ENCODE measurements at places on chromosomes 12 and 14.

GRCh38 chr12:7152818-7153217 lies 22.6 kb downstream of the CLSTN3 start:
- DNase-seq = no peak

GRCh38 chr14:100443603-100444002 lies 120.5 kb downstream of the SLC25A47 start:
- no peak for DNase-seq

DNA sequence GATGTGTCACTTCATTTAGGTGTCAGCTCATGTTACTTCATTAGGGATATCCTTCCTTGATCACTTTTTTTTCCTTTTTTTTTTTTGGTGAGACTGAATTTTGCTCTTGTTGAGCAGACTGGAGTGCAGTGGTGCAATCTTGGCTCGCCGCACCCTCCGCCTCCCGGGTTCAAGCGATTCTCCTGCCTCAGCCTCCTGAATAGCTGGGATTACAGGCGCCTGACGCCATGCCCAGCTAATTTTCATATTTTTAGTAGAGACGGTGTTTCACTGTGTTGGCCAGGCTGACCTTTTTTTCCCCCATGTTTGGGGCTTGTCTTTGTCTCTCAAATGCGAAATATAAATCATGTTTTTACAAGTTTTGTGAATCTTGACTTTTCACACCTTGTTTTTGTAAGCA lies 9.6 kb upstream of the AACS start:
- no peak for DNase-seq

DNA sequence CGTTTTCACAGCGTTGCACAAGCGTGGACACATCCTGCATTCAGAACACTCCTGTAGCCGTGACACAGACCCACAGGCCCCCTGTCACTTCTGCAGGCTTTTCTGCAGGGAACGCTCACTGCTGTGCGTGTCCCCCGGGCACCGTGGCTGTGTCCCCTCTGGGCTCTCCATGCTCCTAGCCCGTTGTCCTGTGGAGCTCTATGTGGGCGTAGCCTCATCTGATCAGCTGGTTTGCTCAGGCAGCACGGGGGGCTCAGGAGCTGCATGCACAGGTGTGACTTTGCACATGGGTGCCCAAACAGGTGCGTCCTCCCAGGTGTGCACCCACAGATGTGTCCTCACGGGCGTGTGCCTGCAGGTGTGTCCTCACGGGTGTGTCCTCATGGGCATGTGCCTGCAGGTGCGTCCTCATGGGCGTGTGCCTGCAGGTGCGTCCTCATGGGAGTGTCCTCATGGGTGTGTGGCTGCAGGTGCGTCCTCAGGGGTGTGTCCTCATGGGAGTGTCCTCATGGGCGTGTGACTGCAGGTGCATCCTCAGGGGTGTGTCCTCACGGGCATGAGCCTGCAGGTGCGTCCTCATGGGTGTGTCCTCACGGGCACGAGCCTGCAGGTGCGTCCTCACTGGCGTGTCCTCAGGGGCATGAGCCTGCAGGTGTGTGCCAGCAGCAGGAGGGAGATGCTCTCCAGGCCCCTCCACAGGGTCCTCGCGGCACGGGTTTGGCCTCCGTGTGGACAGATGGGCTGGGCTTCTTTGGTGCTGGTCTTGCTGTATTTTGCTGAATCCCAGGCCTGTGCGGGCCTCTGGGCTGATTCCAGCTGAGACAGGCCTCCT lies 17.5 kb downstream of the MTA1 start:
- no peak for DNase-seq

DNA sequence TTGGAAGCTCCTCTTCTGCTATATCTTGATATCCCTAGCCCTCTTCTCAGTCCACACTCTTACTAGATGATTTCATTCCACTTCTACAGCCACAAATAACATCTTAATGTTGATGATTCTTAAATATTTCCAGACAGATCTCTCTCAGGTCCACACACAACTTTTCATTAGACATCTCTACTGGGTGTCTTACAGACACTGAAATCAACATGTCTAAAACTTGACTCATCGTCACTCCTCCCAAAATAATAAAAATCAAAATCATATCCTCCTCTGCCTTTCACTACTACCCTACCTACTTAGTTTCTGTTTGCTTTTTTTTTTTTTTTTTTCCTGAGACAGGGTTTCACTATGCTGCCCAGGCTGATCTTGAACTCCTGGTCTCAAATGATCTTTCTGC lies 11.9 kb downstream of the PRDM4 start:
- DNase-seq = peak; percentile 14

GRCh38 chr14:101905614-101906013 lies 58.8 kb upstream of the DYNC1H1 start:
- no peak for DNase-seq

- peak; percentile 90 for DNase-seq
Observed at GRCh38 chr14:31828946-31829868, 247.9 kb upstream of the ARHGAP5 start.

DNA sequence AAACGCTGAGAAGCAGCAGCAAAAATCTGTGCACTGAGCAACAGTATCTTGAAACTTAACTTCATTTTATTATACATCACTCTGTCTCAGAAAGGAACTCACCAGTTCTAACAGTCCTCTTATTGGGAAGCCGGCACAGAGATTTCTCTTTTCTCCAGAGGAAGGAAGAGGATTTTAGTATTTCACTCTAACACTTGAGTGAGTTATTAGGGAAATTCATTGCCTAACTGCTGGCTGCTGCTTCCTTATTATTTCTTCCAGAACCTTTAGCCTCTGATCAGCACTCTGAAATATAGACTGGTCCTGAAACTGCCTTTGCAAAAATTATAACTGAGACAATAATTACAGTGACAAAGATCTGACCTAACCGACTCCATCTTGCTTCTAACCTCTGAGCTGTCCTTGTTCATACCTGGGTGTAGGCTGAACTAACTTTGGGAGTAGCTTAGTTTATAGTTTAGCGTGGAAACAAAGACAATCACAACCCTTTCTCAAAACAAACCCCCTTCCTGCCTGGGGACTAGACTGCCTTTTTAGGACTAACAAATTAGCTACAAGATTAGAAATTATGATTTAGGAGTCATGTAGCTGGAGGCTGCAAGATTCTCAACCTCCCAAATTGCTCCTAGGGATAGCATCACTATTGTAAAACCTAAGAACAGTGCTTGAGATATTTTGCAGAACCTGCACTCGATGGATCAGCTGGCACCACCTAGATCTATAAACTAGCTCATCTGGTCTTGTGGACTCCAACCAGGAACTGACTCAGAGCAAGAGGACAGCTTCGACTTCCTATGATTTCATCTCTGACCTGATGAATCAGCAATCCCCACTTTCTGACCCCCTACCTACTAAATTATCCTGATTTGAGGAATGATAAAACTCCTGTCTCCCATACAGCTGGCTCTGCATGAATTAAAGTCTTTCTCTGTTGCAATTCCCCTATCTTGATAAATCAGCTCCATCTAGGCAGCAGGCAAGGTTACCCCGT lies 117.5 kb downstream of the DYRK2 start:
- peak; percentile 31 for DNase-seq

GRCh38 chr12:115385141-115385540 lies 701.2 kb upstream of the TBX3 start:
- no peak for DNase-seq

- DNase-seq = no peak
Observed at GRCh38 chr12:89899651-89900050, 191.0 kb upstream of the ATP2B1 start.

GRCh38 chr12:80720516-80720915 lies 3.8 kb downstream of the MYF5 start:
- DNase-seq = no peak

DNA sequence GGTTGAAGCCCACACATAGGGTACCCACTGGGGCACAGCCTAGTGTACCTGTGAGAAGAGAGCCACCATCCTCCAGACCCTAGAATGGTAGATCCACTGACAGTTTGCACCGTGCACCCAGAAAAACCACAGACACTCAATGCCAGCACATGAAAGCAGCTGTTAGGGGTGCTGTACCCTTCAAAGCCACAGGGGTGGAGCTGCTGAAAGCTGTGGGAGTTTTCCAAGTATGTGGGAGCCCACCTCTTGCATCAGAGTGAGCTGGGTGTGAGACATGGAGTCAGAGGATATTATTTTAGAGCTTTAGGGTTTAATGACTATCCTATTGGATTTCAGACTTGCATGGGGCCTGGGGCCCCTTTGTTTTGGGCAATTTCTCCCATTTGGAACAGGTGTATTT lies 30.5 kb downstream of the TSPAN19 start:
- DNase-seq = no peak

GRCh38 chr12:113788020-113788856 lies 177.9 kb downstream of the RBM19 start:
- peak; percentile 33 for DNase-seq

DNA sequence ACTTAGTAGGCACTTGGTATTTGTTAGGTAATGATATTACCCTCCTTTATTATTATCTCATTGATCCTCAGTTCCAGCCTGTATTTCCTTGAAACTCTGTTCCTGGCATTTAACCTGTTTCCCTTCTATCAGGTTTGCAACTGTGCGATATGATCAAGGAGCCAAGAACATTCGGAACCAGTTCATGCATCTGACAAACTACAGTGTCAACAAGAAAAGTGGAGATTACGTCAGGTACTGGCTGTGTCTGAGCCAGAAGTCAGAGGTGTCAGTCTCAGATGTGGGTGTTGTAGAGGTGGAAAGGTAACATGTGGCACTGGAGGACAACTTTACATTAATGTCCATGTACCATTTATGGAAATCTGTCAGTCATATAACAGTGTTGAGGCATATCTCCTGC lies 56.7 kb downstream of the TTLL5 start:
- no peak for DNase-seq

DNA sequence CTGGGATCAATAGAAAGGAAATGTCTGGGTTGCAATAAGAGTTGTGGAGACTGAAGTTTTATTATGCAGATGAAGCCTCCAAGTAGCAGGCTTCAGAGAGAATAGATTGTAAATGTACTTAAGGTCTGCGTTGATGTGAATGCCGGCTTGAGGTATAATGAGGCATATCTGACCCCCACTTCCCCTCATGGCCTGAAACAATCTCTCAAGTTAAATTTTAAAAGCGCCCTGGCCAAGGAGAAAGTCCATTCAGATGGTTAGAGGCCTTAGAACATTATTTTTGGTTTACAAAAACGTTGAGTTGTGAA lies 28.3 kb upstream of the HIGD1C start:
- DNase-seq = no peak

GRCh38 chr14:70909733-70910614 lies 2.7 kb downstream of the PCNX1 start:
- no peak for DNase-seq

DNA sequence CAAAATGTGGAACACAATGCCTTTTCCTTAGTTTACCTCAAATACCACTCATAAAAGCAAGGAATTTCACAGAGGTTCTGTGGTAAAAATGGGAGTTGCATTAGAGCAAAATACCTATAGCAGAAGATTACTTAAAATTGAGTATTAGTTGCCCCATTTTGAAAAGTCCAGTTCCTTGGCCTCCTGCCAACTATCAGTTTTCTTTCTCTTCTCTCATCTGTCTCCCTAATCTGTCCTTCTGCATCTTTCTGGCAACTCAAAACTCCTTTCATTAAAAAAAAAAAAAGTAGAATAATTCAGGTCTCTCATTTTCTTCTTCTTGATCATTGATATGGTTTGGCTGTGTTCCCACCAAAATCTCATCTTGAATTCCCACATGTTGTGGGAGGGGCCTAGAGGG lies 127.3 kb downstream of the ATP23 start:
- no peak for DNase-seq

- DNase-seq = no peak
Observed at GRCh38 chr14:35975814-35976213, 149.7 kb downstream of the BRMS1L start.

DNA sequence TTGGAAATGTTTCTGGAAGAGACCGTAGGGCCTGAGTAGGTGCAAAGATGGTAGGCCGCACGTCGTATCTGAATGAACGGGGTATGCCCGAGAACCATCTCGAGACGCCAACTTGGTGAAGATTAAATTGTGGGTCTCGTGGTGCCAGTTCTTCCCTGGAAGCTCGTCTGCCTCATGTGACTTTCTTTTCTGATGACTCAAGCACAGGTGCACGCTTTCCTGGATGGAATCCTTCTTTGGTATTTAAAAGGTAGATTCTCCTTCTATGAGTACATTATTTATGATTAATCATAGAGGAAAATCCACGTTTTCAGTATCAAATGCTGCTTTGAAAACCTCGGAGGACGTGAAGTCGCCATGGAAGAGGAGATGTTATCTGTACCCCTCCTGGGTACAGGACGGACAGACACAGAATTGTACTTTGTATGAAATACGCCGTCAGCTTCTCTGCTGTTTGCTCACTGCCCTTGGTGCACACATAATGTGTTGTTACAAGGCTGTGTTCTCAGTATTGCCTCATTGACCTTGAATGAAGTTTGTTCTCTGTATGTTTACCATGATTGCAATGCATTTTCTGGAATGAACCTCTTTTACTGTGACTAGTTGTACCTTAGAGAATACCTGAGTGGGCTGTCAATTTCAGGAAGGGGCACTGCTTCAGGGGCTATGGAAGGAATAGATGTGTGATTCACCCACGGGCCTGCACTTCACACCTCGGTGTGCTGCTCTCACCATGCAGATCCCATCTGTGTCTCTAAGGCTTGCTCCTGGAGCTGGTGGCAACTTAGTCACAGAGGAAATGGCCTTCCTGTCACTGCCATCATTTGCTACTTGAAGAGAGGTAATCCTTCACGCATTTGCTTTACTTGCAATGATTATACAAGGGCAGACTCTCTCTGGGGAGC lies 137.3 kb upstream of the RTL1 start:
- no peak for DNase-seq

- DNase-seq = peak; percentile 86
Observed at GRCh38 chr12:15856097-15856982, 25.8 kb upstream of the STRAP start.

DNA sequence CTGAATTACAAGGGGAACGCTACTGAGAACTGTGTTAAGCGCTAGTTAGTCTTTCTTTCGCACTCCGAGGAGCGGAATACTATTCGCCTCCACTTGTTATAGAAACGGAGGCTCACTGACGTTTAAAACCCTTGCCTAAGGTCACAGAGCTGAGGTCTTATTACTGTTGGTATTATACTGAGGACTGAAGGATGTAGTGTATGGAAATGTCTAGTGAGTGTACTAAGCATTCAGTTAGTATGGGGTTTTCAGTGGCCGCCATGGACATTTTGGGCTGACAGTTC lies 826 bp downstream of the ACADS start:
- DNase-seq = no peak

Data from fibroblast of pulmonary artery (primary cell).